ENCODE measurements at places on chromosomes 6 and 20.
A peak's percentile ranks its signal among the peaks of the same experiment; 100 is the strongest.

- DNase-seq: no peak
These were observed 94.9 kb upstream of the CEP85L start for GRCh38 chr6:118746145-118746824.

DNA sequence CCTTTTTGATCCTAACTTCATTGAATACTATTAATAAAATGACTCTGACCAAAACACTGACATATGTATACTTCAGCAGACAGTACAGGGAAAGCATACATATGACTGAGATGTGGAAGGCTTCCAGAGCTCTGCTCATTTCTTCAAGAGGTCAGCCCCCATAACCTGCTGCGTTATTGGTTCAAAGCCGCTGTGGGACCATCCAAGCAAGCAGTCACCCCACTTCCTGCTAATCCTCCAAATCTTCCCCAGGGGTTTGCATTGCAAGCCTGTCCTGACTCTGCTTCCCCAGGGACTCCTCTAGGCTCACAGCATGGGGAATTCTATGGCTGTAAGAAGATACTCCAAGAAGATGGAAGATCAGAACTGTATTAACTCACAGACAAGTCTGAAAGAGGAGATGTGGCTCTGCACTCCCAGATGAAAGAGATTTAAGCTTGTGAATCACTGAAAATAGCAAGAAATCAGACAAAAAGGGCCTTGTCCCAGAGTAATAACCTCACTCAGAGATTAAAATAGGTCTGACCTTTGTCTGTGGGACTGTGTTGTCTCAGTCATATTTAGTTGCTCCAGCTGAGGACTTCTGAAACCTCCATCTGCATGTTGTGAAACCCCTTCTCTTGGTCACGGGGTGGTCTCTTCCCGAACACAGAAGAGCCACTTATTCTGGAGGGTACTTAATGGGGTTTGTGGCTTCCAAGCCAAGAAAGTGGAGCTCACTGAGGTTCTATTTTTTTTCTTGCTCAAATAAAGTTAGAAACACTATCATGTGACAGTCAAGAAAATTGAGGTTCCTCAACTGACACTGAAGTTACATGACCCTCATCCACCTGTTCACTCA is 101.5 kb upstream of the MARCKS start:
- DNase-seq: no peak

DNA sequence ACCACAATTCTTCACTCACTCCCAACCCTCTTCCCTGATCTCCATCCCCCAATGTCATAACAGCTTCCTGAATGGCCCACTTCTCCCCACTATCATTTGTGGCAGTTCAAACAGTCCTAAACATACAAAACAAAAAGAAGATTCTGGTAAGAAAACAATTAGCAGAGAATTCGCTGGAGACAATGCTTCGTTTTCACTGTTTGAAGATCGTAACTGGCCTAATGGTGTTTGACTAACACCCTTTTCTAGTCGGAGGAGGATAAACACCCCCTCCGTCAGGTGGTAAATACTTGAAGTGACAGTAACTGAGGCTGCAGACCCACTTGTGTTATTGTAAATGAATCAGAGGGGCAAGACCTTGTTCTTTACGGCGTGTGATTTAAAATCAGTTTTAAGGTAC is 3.8 kb downstream of the EYA2 start:
- DNase-seq: no peak

- no peak for DNase-seq
These were observed 165.0 kb downstream of the TRIM27 start for GRCh38 chr6:28758818-28759235.

DNA sequence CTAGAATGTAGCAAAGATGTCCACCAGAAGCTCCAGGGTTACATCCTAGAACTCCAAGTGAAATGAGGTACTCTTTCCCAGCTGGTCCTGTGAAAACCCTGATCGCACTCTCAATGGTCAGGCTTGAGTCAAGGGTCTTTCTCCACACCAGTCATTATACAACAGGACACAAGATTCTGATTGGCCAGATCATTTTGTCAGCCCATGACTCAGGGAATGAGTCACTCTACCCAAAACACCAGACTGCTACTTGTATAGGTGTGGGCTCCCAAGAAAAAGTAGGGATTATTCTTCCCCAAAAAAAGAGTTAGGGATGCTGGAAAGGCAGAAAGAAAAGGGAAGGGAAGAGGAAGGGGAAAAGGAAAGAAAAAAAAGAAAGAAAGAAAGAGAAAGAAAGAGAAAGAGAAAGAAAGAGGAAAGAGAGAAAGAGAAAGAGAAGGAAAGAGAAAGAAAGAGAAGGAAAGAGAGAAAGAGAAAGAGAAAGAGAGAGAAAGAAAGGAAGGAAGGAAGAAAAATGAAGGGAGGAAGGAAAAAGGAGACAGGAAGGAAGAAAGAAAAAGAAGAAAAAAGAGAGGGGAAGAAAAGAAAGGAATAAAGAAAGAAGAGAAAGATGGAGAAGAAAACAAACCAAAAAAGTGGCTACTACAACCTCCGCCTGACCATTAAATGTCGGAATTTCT is 30.5 kb downstream of the ANKEF1 start:
- peak; percentile 33 for DNase-seq

GRCh38 chr6:53795340-53795701 is 516 bp downstream of the LRRC1 start:
- no peak for DNase-seq

DNA sequence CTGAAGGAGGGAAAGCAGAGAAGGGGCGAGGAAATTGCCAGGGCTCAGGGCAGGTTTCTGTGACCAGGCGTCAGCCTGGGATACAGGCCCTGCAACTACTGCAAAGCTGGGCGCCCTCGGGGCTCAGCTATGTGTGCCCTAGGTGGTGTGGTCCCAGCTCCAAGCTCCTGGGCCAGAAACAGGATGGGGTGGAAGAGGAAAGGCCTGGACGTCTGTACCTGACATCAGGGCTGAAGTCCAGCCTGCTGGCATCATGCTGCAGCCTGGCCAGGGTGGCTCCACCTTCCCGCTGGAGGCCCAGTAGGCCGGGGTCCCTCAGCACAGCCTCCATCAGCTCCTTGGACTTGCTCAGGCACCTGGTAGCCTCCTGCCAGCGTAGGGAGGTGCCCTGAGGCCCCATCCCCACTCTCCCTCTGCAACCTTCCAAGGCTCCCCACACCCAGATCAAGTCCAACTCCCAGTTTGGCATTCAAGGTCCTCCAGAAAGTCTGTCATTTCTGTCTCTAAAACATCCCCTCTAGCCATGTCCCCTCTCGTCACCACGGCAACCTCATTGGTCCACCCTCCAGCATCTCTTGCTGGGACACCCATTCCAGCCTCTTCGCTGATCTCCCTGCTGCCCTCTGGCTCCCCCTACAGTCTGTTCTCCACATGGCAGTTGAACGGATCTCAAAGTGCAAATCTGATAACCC is 38.2 kb downstream of the KIAA1755 start:
- peak; percentile 49 for DNase-seq

GRCh38 chr6:41733707-41734665 is 1.4 kb downstream of the TFEB start:
- peak; percentile 76 for DNase-seq

DNA sequence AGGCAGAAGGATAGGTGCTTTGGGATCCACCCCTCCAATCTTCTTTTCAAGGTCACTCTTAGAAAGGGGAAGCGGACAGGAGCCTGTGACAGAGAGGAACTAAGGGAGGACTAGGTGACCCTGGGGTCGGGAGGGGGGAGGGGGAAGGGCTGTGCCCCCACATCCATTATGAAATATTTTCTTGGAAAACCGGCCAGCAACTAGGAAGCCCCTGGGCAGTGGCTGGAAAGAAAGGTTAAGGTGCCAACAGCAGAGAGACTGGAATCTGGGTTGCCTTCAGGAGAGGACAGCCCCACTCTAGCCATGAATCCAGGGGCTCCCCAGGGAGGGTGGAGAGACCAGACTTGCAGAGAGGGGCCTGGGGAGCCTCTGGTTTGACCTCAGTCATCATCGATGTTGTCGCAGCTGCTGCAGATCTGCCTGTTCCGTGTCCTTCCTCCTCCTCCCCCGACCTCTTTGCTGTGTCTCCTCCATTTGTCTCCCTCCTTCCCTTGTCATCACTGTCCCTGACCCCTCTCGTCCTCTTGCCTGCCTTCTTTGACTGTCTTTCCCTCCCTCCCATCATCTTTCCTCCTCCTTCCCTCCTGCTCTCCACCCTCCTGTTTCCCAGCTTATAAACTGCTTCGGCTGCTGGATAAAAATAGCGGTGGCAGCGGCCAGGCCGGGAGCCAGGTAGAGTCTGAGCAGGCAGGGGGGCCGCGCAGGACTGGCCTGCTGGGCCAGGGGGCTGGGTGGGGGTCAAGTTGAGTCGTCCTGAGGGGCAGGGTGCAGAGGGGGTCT is 3.2 kb downstream of the SLC29A1 start:
- DNase-seq: no peak

- no peak for DNase-seq
These were observed 13.2 kb upstream of the TBC1D32 start for GRCh38 chr6:121347484-121347883.

All from astrocyte of the spinal cord (primary cell).